ENCODE measurements at places on chromosomes 7 and 10.

DNA sequence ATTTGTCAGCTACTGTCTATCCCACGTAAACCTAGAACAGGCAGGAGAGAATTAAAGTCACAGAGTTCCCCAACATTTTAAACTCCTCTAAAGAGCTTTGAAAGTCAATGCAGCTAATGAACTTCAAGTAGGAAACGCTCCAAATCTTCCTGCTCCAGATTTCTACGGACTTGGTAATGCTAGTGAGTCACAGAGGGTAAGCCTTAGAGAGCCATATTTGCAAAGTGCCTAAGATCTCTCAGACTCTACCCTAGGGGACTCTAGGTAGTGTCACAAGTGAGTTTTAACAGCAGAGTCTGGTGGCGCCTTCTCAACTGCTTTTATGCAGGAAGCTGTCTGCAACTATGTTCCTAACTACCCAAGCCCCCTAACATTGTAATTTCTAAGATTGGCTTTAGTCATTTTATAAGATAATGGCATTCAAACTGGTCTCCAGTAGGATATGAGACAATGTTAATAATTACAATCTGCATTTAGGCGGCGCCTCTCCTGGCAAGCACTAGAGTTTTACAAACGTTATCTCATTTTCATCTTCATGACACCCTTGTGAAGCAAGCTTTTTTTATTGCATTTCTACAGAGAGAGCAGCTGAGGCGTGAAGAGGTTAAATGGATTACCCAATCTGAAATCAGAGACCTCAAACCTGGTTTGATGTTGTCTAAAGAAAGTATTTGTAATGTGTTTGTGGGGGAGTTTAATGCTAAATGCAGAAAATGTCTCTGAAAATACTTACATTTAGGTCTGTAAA is 22.0 kb upstream of the FZD1 start:
- no peak for DNase-seq

GRCh38 chr7:132770055-132770454 is 193.8 kb upstream of the PLXNA4 start:
- DNase-seq, result no peak

DNA sequence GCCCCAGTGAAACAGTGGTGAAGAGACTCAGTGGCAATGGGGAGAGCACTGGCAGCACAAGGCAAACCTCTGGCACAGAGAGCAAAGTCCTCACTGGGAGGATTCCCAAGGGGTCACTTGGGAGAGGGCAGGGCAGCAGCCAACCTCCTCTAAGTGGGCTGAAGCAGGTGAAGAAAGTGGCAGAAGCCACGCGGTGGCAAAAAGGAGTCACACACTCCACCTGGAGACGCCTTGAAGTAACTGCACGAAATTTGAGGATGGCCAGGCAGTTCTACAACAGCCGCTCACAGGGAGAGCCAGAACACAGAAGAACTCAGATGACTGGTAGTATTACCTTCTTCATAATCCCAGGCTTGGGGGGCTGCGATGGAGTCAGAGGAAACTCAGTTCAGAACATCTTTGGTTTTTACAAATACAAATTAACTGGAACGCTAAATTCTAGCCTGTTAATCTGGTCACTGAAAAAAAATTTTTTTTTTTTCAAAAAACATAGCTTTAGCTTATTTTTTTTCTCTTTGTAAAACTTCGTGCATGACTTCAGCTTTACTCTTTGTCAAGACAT is 574 bp upstream of the IL6 start:
- no peak for DNase-seq

DNA sequence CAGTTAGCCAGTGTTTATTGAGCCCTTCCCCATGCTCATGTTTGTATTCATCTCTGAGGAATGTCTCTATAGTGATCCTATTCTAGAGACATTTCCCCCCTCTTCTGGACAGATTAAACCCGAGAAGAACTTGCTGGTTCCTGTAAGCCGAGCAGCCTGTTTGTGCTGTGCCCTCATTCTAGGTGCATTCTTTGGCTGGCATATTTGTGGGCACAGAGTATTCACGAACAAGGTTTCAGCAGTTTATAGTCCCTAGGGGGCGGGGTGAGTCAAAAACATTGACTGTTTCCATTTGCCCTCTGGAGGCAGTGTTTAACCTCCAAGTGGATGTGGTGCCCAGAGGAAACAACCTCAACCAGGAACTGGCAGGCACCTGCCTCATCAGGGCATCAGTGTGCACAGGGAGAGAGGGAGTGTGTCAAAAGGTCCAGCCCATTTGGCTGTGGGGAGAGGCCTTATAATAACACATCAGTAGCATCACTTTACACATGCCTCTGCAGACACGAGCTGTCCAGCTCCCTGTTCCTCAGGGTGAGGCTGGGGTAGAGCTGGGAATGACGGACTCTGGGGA is 273.3 kb upstream of the LRGUK start:
- no peak for DNase-seq

GRCh38 chr7:38195804-38196595 is 18.0 kb downstream of the STARD3NL start:
- no peak for DNase-seq

GRCh38 chr7:116741625-116742316 is 69.8 kb downstream of the MET start:
- no peak for DNase-seq

DNA sequence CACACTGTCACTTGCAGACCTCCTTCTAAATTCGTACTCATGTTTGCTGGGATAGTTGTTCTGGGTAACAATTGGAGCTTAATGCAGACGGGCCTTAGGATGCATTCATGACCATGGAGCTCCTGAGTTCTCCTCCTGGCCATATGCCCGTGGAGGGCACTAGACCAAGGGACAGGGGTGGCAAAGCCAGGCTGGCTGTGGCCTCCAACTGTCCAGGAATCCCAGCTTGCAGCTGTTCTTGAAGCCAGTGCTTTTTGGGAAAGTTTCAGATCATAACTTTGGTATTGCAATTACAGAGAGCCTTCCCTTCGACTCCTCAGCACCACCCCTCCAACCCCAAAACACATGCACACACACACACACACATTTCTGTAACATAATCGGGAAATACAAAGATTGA is 30.6 kb downstream of the ANTXRL start:
- no peak for DNase-seq

GRCh38 chr10:70054902-70055301 is 2.3 kb downstream of the MACROH2A2 start:
- no peak for DNase-seq

DNA sequence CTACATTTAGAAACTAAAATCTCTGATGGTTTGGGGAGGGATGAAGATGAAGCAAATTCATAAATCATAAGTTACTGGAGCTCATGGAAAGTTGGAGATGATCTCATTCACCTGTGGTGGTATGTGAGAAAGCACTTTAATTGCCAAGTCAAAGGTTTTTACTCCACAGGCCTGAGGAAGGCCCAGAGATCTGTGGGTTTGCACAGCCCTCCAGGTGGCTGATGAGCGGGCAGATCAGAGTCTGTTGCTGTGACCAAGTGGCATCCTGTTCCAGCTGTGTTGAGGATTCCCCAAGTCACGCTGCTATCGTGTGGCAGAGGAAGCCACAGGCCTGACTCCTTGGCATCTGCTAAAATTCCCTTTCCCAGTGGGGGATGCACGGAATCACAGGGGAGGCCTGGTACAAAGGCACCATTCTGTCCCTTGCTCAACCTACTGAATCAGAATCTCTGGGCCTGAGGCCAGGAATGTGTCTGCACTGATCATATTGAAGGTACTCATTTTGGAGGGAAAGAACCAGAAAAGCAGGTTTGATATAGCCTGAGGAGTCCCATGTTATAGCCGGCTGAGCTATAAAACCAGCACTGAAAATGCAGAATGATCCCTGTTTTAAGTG is 19.7 kb upstream of the DDC start:
- no peak for DNase-seq

- no peak for DNase-seq
These were observed 124.7 kb upstream of the SDK1 start for GRCh38 chr7:3176112-3177000.

DNA sequence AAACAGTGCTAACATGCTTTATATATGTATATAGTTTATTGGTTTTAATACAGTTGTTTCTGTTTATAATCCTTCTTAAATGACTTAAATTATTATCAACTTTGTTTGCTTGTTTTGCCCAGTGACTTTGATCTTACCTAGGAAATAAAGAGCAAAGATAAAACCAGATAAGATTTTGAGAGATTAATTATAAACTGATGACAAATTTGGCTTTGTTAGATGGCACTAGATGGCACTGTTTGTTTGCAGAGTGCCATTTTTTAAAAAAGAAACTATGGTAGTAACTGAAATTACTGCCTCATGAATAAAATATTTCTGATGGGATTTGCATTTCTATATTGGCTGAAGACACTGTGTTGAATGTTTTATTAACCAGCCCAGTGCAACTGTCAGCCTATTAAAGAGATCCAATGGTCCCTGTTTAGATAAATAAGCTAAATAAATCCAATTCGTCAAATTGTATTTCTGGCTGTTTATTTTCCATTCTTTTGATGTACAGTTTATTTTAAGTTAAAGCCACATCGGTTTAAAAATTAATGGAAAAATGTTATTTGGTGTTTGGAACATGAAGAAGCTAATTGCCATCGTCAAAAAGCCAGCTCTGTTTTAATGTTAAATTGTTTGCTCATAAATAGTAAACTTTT is 28.7 kb downstream of the VTI1A start:
- DNase-seq, result no peak

DNA sequence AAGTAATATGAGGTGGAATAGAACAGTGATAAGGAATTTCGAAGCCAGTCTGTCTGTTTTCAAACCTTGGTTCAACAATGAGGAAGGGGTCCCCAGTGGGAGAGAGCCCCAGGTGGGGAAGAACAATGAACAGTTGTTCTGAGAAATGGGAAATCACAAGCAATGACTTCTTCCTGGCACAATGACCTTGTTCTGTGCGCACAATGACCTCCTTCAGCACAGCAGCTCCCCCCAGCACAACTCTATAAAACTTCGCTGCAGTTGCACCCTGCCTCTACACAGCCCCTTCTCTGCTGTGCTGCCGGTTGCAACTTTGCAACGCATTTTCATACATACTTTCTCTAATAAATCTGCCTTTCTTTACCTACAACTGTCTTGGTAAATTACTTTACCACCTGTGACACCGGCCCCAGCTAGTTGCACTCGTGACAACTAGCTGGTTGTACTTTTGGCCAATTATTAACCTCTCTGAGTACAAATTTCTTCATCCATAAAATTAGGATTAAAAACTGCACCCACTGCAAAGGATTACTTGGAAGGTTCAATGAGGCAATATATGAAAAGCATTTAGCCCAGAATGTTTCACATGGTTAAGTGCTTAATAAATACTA is 40.5 kb downstream of the ASB4 start:
- no peak for DNase-seq

GRCh38 chr10:124644771-124645415 is 99.3 kb downstream of the FAM53B start:
- no peak for DNase-seq

GRCh38 chr10:114548662-114549061 is 109.4 kb downstream of the ABLIM1 start:
- no peak for DNase-seq

DNA sequence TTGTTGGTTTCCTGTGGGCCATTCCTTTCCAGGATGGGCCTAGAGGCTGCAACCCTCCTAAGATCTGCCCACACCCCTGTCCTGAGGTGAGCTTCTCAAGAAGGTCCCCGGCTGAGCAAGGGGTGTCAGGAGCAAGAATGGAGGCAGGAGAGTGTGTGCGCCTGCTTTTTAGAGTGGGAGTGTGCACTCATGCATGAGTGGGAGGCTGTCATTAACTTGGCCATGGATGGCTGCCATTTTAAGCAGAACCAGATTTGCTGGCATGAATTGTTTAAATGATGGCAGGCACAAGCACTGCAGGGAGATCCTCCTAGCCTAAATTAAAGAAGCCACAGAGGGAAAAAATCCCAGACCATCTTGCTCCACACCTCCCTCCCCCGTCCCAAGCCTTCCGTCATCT is 2.9 kb upstream of the SGPL1 start:
- no peak for DNase-seq

- no peak for DNase-seq
These were observed 1.5 kb upstream of the HOXA9 start for GRCh38 chr7:27166531-27167505.

DNA sequence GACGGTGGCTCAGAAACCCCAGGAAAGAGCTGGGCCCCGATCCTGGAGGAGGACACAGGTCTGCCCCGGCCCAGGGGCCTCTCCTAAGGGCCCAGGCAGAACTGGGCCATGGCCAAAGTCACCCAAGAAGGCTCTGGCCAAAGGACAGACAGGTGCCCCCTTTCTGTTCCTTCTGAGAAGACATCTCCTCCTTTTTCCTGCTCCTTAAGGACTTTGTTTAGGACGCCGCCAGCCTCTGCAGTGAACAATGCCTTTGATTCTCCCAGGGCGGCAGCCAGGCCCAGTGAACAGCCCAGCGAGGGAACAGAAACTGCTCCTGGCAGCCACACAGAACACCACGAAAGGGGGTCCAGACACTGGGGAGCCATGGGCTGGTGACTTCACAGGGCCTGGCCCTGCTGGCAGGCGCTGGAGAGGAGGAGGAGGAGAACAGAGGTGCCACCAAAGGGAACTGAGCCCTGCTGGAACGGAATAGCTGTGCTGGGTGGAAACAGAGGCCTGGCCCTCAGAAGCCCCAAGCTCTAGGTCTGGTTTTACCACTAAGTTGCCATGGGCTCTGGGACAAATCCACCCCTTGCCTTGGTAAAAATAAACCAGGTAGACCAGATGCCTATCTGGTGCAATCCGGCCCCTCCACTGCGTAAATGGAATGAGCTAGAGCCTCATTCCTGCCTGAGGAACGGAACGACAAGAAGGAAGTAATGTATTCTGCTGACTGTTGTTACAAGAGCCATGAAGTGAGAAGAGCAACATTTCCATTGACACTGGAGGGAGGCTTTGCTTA is 163.3 kb upstream of the RHEB start:
- no peak for DNase-seq

GRCh38 chr10:127836966-127837365 is 55.8 kb downstream of the CLRN3 start:
- no peak for DNase-seq

DNA sequence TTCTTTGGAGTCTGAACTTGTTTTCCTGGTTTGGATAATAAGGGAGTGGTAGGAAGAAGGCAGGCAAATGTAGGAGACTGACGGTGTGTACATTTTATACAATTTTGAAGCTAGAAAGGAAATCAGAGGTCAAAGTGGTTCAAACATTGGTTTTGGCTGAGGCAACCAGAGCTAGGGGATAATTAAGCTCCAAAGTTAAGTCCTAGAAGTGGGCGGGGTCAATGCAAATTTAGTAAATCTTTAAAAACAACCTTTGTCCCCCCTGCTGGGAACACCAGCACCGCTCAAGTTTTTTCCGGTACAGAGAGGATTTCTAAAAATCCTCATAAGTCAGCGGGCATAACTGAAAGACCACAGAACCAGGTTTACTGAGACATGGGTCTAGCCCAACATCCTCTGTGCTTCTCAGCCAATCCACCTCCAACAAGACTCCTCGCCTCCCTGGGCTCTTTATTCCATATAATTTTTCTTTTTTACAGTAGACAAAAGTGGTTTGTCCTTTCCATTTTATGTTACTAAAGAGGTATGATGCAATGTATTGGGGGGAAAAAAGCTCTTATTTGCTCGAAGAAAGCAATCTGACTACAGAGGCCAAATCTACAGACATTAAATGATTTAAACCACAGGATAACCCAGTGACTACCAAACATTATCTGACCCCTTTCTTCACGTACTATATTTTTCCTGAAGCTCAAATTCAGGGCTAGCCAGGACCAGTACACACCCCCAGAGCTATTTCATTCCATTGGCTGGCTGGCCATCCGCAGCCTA is 1.6 kb downstream of the GLUD1 start:
- no peak for DNase-seq

- DNase-seq, result no peak
These were observed 152.4 kb upstream of the SLC26A5 start for GRCh38 chr7:103598326-103598905.

GRCh38 chr10:51532044-51532443 is 167.4 kb downstream of the CSTF2T start:
- DNase-seq, result no peak

All from GM12864 (cell line).